Epithelial cell of proximal tubule (primary cell): ENCODE measurements at places on chromosomes 11 and 22. TPM values are rescaled to one million over a fixed set of nuclear protein-coding genes. Genes with fewer than 3 reads are reported as not detected.
A peak's percentile ranks its signal among the peaks of the same experiment; 100 is the strongest.

GRCh38 chr11:121588747-121589146 is 136.0 kb upstream of the SORL1-AS1 start:
- no peak for DNase-seq

DNA sequence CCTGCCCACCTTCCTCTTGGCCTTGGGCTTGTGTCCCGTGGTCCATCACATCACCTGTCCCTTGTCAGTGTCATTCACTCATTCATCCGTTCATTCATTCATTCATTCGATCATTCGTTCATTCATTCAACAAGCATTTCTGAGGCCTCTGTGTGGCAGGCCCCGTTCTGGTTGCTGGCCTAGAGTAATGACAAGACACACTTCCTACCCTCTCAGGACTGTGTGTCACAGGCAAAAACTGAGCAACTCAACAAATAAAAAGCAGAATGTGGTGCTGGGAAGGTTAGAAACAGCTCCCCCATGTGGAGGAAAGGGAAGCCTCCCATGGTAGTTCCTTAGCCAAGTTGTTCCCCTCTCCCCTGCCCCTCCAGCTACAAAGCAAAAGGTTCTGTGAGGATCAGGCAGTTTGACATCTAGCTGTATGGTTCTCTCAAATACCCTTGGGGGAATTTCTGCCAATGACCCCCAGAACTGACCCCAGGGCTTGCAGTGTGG is 1.6 kb upstream of the OMP start:
- no peak for DNase-seq

DNA sequence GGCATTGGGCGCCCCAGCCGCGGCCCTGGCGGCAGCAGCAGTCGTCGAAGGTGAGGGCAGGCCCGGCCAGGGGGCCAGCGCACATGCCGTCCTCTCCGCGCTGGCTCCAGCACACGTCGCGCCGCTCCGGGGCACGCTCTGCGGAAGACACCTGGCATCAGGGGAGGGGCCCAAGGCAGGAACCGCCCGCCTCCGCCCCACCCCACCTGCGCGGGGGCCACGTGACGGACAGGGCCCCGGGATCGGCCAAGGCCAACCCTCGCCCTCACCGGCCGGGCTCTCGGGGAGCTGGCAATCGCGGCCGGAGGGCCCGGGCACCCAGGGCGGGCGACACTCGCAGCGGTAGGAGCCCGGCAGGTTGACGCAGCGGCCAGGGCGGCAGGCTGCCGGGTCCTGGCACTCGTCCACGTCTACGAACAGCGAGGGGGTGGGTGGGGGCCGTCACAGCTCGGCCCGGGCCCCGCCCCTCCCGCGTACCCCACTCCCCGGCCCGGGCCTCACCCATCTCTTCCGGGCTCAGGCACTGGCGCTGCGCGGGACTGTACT is 14.9 kb downstream of the SCYL1 start:
- DNase-seq = no peak

GRCh38 chr22:19769393-19769715 is 8.8 kb downstream of the TBX1 start:
- no peak for DNase-seq

GRCh38 chr11:49424136-49424535 is 215.7 kb upstream of the FOLH1 start:
- no peak for DNase-seq

GRCh38 chr11:92253421-92253820 is 28.8 kb downstream of the FAT3 start:
- DNase-seq = no peak

DNA sequence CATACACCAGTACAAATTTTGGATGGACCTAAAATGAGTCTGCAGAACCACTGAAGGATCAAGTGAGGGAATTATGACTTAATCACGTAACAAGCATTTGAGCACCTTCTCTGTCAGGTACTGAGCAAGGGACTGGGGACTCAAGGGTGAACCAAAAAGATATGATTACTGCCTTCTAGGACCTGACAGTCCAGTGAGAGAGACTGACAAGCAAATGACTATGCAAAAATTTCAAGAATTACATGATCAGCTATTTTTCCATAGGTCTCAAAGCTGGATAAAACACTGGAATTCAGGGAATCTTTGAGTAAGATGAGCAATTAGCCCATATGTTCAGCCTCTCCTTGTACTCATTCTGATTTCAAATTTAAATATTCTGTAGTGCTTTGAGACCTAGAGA is 5.2 kb upstream of the STT3A start:
- DNase-seq = no peak

DNA sequence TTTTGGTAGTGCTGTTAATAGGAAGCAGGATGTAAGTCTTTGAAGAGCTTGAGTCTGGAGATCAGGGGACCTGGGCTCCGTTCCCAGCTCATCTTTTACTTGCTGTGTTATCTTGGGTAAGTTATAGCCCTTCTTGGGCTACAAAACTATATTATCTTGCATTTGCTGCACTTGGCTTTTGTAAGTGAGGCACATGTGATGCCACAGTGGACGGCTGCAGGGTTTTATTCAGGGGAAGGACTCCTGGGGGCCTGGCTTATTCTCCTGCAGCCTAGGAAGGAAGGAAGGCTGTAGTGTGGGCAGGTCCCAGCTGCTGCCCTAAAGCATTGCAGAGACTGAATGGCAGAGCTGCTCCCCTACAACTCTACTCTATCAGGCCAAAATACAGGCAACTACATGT is 6.4 kb downstream of the CD82 start:
- DNase-seq = no peak

- DNase-seq = no peak
Observed at GRCh38 chr11:111441443-111441842, 62.4 kb upstream of the POU2AF1 start.

- no peak for DNase-seq
Observed at GRCh38 chr22:30649430-30650007, 13.9 kb downstream of the SLC35E4 start.

GRCh38 chr11:48096588-48097525 is 116.5 kb downstream of the PTPRJ start:
- DNase-seq = no peak

DNA sequence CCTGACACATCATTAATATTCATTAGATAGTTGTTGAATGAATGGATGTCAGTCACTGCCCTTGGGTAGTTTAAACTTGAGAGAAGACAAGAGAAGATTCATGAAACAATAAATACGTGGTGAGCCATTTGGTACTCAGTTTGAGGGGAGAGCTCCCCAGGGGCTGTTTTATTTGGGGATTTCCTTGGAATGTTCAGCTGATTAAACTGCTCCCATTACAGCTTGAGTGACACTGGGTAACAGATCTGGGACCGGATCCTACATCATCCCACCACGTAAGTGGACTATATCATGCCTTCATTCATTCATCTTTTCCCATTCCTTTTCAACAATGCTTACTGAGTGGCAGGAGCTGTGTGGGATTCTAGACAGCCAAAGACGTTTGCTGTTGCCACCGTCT is 162.0 kb downstream of the FAT3 start:
- no peak for DNase-seq

DNA sequence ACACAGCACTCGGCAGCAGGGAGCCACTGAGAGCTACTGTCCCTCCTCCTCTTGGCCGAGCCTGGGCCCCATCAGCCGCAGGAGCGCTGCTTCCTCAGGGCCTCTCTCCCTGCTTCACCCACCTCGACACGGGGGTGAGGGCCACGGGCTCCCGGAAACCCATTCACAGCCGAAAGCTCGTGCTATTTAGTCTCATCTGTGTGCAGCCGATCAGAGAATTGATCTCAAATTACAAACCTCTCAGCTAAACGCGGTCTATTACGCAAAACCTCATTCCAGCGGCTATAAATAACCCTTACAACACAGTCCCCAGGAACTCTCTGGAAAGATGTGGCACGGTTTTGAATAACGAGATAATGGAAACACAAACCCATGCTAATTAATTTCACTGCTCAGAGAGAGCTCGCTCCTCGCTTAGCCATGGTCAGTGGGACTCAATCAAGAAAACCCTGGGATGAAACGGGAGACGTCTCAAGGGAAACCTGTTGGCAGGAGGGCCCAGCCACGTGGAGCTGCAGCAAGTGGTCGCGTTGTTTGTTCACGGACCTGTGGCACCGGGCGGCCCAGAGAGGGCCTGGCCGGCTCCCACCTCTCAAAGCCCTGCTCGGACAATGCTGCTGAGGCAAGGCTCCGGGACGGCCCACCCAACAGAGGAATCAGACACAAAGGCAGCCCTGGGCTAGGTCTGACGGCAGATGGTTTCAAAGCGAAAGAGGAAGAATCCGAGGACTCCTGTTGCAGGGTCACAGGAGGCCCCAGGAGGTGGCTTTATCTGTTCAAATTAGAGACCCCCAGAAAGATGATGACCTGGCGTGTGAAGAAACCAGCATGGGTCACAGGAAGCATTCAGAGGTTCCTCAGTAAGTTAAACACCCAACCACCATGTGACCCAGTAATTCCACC is 210.5 kb downstream of the CTTN start:
- no peak for DNase-seq

DNA sequence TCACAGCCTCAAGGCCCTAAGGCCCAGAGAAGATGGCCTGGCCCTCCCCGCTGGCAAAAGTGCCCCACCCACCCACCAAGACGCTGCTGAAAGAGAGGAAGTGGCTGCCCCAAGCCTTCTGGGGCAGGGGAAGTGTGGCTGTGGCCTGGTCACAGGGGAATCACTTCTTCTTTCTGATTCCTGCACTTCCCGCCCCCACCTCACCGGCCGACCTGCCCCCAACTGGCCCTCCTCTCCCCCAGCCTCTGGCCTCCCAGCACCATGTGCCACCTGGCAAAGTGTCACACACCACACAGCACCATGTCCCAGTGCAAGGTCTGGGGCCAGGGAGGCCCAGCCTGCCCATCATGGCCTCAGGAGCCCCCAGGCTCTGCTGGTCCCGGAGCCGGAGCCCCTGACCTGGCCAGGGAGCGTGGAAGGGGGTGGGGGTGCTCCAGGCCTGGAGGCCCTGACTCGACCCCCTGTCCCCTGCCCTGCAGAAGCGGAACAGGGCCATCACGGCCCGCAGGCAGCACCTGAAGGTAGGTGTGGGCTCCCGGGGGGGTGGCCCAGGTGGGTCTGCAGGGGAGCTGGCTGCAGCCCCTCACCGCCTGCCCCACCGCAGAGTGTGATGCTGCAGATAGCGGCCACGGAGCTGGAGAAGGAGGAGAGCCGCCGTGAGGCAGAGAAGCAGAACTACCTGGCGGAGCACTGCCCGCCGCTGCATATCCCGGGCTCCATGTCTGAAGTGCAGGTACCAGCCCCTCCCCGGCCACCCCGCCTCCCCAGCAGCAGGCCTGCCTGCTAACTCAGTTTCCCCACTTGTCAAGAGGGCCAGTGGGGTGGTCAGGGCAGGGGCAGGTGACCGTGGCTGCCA is 1.4 kb downstream of the TNNI2 start:
- no peak for DNase-seq

- peak; percentile 13 for DNase-seq
Observed at GRCh38 chr11:115462004-115462541, 42.1 kb downstream of the CADM1 start.

DNA sequence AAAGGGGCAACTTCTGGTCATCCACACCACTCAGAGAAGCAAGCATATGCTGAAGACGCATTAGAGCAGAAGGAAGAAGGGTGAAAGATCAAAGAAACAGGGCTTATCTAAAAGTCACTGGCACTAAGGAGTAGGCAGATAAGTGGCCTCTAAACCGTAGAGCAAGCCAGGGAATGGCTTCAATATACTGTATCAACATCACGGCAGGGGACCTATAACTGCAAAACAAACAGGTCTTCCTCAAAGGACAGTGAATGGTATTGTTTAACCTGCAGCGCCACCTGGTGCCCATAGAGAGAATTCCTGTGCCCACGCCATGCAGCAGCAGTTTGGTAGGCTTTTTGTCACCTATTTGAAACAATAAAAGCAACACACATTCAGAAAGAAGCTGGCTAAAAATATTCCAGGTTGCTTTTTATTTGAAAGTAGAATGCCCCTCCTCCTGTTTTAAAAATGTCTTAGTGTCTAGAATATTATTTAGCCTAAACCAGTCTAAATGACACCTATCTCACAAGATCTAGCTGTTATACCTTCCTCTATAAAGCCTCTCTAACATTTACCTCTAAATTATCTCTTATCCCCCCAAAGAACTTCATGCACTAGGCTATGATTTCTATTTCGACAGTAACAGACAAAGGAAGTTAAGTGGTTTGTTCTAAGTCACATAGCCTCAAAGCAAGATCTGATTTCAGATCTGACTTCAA is 21.8 kb downstream of the SNX19 start:
- no peak for DNase-seq

DNA sequence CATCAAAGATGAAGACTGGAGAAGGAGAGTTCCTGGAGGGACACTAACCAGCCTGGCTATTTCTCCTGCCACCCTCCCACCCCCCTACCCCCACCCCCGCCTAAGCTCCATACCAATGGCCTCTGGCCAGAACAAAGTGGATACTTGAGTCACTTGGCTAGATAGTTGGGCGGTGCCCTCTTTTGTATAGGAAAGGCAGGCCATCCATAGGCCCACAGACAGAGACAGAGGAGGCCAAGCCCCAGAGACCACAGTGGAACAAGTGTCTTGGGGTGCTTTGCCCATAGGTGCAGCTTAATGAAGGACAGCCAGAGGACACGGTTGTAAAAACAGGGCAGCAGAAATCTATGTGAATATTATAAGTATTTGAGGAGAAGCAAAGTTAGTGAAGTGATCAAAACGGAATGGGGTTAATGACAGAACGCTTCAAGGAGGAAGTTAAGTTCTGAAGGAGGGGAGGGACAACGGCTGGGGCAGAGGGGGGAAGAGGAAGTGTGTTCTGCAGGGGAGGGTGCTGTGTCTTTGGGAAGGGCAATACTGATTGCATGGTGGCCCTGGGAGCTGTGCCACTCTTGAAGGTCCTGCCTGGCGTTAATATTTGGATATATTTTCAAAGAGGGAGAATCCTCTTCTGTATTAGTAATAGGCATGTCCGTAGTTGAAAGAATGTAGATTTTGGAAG is 32.7 kb downstream of the FLI1 start:
- no peak for DNase-seq

DNA sequence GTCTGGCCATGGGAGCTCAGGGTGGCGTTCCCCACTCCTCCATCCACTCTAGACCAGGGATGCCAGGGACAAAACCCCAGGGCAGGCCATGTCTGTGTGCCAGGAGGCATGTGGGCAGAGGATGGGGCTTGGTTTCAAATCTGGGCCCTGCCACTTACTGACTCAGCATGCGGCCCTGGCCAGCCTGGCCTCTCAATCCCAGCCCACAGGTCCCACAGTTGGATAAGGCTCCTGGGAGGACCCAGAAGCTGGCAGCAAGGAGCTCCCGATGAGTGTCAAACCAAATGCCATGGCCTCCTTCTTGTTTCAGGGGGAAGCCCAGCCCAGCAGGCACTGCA is 1290.4 kb downstream of the BRD1 start:
- no peak for DNase-seq

The HDAC10 gene
- 18.8 and 40.6 TPM in 2 replicates for total RNA-seq

The PACSIN3 gene
- total RNA-seq = 66.7 and 74.4 TPM in 2 replicates

The CD3D gene
- total RNA-seq = not detected in 2 replicates

The GLYATL1 gene
- total RNA-seq = 1.7 and 5.0 TPM in 2 replicates

The GRIA4 gene
- total RNA-seq = 0.69 TPM in 1 of 2 replicates, not detected in the other

The MAP4K2 gene
- total RNA-seq = 25.2 and 52.4 TPM in 2 replicates
